NCI-H774 (cell line): ENCODE measurements at places on chromosomes 2 and 18.

DNA sequence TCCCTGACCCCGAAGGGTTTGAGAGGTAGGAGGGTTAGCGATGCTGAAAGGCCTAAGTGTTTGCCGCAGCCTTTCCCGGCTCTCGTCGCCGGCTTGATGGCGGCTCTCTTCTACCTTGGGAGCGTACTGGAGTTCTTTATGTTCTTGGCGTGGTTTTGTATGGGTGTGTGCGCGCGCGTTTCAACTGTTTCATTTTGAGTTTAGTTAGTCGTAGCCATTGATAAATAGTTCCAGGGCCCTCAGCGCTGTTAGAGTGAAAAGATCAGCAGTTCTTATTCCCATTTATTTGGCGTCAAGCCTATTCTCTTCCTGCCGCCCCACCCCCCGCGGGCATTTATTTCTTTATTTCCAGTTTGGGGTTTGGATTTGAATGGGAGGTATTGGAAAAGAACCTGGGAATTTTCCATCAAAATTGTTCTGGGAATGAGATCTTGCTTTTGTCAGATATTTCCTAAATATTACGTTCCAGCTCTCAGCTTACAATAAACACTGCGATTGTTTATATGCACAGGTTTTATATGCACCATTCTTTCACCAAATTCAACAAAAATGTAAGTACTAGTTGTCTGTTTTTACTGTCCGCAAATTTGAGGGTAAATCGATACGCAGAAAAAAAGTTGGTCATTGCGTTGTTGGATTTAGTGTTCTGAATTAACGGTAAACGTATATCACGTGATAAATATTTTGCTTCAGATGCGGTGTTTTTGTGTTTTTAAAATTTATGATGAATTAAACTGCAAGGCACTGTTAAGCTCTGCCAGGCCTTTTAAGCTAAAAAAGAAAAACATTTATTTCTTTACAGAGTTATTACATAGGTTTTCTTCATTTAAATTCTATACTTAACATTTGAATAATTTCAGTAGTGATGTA lies 954 bp downstream of the CCNT2 start:
- DNase-seq = peak; percentile 19

DNA sequence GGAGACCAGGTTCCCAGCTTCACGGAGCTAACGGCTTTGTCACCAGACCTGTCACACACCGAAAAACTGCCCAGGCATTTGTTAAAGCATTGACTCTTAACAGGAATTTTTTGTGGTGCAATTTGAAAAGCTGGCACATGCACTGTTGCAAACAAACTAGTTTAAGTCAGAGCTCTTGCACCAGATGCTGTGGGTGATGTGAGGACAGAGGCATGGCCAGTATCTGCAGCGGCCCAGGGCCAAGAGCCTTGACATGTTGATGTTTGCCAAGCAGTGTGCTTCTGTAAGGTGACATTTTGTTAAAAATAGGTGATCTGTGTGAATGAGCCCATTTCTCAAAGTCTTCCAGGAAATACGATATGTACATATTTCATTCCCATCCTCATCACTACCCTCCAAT lies 142.5 kb downstream of the MTCL1 start:
- no peak for DNase-seq

GRCh38 chr2:925309-925708 lies 25.3 kb upstream of the SNTG2 start:
- no peak for DNase-seq

DNA sequence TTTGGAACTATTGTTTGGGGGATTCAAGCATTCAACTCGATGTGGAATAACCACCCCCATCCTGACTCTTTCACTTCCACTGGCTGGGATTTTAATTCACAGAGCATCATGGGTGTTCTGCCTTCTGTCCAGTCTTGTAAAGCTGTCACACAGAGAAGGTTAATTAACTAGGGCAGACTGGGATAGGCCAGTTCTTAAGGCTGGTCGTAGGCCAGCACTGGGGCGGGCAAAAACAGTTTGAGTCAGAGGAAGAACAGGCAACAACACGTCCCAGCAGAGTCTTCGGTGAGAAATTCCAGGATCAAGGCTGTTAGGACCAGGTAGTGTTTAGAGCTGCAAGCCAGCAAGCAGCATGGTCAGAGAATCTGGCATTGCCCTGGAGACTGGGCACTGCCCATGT lies 4.0 kb upstream of the RNF152 start:
- no peak for DNase-seq

GRCh38 chr2:44237221-44237620 lies 38.1 kb upstream of the SLC3A1 start:
- DNase-seq = no peak

GRCh38 chr2:138395565-138396306 lies 105.8 kb upstream of the SPOPL start:
- DNase-seq = no peak

DNA sequence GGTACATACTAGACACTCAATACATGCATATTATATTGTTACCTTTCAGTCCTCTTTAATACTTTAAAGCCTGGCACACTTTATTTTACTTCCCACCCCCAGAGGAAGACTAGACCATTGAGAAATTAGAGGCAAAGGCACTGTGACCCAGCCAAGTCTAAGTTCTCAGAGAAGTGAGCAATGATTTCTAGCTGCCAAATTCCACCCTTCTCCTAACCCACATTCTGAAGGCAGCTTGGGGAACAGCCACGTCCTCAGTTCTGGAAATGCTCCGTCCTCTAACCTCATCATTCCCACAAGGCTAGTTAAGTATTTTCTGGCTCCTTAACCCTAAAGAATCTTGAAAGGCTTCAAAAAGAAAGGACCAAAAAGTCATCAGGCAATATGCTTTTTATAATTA lies 86.6 kb downstream of the COL5A2 start:
- DNase-seq = no peak

DNA sequence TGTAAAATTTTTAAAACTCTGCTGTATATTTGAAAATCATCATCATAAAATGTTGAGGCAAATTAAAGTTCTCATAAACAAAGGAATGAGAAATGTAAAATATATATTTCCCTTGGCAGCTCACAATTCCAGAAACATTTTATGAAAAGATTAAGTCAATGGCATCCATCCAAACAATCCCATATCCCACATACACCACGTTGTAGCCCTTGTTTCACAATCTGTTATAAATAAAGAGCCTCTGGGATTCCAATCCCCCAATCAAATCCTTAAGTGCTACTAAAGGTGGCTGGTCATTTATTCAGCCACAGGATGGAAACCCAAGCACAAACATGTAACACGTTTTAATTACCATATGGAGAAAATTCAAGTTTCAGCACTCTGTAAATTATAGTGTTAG lies 51.7 kb downstream of the GFPT1 start:
- no peak for DNase-seq

- DNase-seq = no peak
Observed at GRCh38 chr2:63465633-63466032, 122.6 kb downstream of the WDPCP start.

GRCh38 chr18:38420611-38421010 lies 855.0 kb upstream of the CELF4 start:
- DNase-seq = no peak

GRCh38 chr18:58323866-58324762 lies 280.1 kb downstream of the NEDD4L start:
- no peak for DNase-seq

DNA sequence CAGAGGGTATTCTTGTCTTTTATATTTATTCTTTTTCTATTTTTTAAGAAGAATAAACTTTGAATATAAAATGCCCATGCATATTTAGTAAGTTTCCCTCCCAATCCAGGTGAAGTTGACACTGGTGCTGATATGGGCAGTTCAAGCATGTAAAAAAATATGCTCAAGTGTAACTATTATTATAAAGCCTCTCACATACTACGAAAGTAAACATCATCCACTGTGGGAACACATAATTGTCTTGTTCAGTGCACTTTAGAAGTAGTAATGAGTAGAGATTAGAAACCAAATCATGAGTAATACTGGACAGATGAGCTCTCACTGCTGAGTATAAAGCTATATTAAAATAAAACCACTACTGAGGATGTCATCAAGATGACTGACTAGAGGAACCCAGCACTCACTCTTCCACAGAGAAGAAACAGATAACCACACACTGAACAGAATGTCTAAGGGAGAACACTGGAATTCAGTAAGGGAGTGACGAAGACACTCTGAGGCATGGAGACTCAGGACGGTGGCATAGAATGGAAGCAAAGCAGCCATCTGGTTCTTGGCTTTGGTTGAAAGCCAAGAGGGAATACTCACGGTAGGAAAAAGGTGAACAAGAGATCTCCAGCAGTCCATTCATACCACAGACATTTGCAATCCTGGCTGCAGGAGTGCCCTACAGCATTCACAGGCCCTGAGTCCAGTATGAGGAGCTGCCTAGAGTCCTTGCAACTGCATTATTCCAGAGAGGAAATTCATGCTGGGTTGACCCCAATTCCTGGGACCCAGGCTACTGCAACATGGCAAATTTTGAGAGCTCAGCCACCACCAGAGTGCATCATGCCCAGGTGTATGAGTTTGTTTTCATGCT lies 9.5 kb upstream of the FAM110C start:
- DNase-seq = no peak

DNA sequence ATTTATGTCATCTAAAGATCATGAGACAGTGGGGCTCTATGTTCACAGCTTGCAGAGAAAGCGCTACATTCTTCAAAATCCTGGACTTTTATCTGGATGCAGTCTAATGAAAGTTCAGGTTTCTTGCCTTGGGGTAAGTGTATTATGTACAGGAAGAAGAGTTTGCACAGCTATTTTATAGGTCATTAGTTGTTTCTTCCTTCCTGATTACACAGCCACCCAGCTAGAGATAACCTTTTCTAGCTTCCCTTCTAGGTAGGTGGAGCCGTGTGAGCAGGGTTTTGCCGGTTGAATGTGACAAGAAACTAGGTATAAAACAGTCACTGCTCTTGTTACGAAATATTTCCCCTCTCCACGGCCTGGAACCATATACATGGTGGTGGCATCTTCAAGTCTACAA lies 800.8 kb upstream of the SOX11 start:
- no peak for DNase-seq

DNA sequence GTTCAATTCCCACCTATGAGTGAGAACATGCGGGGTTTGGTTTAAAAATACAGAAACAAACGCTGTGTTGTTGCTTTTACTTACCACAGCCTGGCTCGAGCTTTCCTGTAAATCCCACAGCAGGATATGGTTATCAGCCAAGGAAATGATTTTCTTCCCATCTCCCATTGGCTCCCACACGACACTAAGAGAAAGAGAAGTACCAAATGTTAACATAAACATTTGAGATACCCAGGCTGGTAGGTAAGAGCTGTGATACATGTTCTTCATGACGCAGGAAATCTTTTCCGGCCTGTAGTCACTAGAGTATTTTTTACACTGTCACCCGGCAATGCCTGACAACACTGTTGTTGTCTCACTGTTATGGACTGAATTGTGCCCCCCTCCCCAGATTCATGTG lies 163.6 kb downstream of the EIPR1 start:
- no peak for DNase-seq

DNA sequence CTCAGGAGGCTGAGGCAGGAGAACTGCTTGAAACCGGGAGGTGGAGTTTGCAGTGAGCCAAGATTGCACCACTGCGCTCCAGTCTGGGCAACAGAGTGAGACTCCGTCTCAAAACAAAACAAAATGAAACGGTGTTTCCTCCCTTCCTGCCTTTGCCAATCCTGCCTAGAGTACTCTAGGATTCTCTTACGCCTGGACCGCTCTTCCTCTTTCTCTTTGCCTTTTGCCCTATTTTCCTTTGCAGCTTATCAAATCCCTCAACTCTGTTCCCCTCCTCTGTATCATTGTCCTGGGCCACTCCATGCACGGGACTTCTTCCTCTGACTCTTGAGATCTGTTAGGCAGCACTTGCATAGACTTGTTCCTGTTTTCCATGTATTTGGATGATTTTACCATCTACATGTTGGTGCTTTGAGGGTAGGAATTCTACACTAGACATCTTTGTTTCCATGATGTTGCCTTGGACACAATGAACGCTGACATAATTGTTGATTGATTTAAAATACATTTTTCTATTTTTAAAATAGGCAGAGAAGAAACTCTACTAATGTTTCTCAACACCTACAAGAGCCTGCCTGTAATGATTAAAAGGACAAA lies 24.8 kb upstream of the ACYP2 start:
- DNase-seq = no peak

DNA sequence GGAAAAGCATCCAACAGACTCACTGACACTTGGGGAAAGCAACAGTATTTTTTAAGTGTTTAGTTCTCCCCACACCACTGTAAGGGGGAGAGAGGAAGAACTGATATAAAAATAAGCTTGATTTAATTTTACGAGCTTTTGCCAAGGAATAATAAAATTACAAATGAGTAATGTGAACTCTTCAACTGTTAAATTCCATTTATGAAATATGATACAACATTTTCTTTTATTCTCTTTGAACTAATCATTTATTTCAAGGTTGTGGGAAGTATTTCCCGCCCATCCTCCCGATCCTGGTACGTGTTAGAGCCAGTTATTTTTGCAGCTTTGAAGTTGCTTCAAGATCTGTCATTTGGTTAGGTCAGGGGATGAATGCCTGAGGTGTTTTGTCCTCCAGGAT lies 35.2 kb downstream of the WDPCP start:
- DNase-seq = no peak

- DNase-seq = no peak
Observed at GRCh38 chr2:166373951-166374350, 1.8 kb downstream of the SCN9A start.

DNA sequence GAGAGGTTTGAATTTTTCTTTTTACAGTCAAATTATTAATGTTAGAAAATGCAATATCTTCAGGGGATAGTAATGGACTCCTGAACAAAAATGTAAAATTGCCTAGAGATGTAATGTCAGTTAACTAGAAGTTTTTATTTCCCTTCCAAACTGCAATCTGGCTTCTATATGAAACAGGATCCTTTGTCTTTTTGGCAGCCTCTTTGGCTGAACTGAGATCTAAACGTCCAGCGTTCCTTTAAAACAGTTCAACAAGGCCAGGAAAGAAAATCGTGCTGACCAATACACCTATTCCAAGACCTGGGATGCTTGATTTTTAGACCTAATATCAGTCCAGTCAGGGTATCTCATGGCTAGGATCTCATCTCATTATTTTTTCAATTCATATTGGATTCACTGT lies 245.5 kb downstream of the FIGN start:
- no peak for DNase-seq

GRCh38 chr2:27990030-27990590 lies 99.6 kb downstream of the BABAM2 start:
- DNase-seq = no peak

GRCh38 chr2:48929571-48930301 lies 174.2 kb upstream of the LHCGR start:
- no peak for DNase-seq

DNA sequence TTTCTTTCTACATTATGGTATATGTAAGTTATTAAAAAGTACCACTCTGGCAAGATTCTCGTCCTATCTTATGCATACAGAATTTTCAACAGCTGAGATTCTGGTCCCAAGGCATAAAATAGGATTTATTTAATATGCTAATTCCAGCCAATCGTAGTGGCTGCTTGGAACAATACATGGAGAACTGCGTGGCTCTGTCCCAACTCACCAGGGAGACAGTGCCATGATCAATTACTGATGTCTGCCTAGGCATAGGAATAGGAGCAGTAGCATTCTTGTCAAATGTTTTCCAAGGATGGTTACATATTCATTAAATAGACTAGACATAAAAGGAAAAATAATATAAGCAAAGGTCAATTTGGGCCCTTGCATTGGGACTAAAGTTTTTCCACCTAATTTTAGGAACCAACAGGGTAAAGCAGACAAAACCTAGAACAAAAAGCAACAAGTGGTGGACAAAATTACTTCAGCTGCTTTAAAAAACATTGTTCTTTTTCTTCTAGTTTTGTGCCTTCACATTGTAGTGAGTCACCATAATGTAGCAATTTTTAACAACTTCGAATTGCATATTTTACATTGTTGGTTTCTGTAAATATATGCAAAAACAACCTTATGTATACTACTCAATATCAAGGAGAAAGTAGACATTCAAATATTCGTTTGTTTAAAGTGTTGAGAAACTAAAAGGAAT lies 232.8 kb upstream of the ATP5MC3 start:
- no peak for DNase-seq
